ENCODE measurements at places on chromosomes 3 and 15. TPM values are rescaled to one million over a fixed set of nuclear protein-coding genes. Genes with fewer than 3 reads are reported as not detected.

GRCh38 chr3:48505146-48505545 lies 1.2 kb upstream of the SHISA5 start:
- no peak overlapping the region for H3K4me3 ChIP-seq
- no peak overlapping the region for H3K27ac ChIP-seq
- H3K4me1 ChIP-seq: peaks cover 54% of the 10 kb centered on the region
- no peaks in the 10 kb centered on the region for H3K36me3 ChIP-seq

GRCh38 chr3:150384296-150385212 lies 23.5 kb upstream of the TSC22D2 start:
- DNase-seq: no peak
- no peak overlapping the region for H3K4me3 ChIP-seq
- H3K27me3 ChIP-seq: no peaks in the 10 kb centered on the region
- H3K27ac ChIP-seq: no peak overlapping the region
- no peaks in the 10 kb centered on the region for H3K36me3 ChIP-seq

DNA sequence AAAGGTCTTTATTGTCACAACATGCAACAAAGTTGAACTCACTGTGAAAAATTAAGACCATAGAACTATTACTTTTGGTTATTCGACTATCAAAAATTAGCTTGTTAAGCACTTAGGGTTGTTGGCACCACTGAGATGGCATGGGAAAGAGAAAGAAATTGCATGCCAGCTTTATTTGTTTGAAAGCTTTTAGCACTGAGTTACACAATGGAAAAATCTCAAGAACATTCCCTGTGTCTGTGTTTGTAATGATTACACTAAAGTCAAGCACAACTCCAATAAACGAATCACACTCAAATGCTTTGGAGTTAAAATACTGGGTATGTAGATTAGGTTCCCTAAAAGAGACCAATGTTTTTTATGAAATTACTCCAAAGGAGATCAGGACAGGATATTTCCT lies 158.6 kb upstream of the COL8A1 start:
- 0 out of 2 replicates have a peak, but pooled peaks cover 7% of the 10 kb centered on the region for H3K27me3 ChIP-seq
- no peak overlapping the region for H3K4me3 ChIP-seq

- no peak overlapping the region for H3K27ac ChIP-seq
- no peaks in the 10 kb centered on the region for H3K36me3 ChIP-seq
- H3K4me1 ChIP-seq: no peaks in the 10 kb centered on the region
- H3K4me3 ChIP-seq: no peak overlapping the region
- no peaks in the 10 kb centered on the region for H3K27me3 ChIP-seq
- no peak for DNase-seq
These were observed 381.8 kb upstream of the THBS1 start for GRCh38 chr15:39199076-39199475.

DNA sequence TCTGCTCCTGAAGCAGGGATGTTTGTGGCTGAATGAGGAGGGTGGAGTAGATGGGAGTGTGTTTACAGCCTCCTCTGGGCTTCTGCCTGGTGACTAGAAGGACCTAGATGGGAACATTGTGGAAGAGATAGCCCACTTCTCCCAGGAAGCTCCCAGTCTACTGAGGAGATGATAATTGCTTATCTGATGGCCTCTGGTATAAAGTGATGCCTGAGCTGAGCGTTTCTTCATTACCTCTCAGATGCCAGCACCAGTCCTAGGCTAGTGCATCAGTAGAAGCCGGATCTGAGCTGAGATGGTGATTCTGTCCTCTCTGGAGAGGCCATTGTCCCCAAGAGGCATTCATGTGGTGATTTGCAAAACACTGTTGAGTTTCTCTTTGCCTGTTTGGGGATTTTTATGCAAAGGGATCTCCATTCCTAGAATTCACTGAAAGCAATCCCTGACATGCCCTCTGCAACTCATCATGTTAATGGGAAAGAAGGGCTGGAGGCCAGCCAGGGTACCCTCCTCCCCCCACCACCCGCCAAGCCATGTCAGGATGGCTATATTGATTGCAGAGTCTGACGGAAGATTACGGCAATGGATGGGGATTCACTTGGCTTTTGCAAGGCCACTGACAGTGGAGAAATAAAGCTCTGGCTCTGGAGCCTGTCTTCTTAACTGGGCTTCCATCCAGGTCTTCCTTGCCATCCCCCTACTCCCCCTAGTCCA lies 166.4 kb upstream of the ROPN1 start:
- no peaks in the 10 kb centered on the region for H3K36me3 ChIP-seq
- H3K27me3 ChIP-seq: peaks cover 82% of the 10 kb centered on the region
- no peak for DNase-seq
- H3K27ac ChIP-seq: no peak overlapping the region

GRCh38 chr3:14646589-14647413 lies 4.8 kb upstream of the CCDC174 start:
- no peak for DNase-seq
- H3K27ac ChIP-seq: no peak overlapping the region
- no peaks in the 10 kb centered on the region for H3K36me3 ChIP-seq
- no peaks in the 10 kb centered on the region for H3K27me3 ChIP-seq
- no peaks in the 10 kb centered on the region for H3K4me1 ChIP-seq
- H3K4me3 ChIP-seq: no peak overlapping the region

Gene ROPN1
- not detected for total RNA-seq

GRCh38 chr15:68576235-68576892 lies 2.4 kb upstream of the CORO2B start:
- peaks cover 34% of the 10 kb centered on the region for H3K4me1 ChIP-seq
- no peak overlapping the region for H3K4me3 ChIP-seq
- no peak overlapping the region for H3K27ac ChIP-seq
- DNase-seq: no peak
- no peaks in the 10 kb centered on the region for H3K36me3 ChIP-seq

DNA sequence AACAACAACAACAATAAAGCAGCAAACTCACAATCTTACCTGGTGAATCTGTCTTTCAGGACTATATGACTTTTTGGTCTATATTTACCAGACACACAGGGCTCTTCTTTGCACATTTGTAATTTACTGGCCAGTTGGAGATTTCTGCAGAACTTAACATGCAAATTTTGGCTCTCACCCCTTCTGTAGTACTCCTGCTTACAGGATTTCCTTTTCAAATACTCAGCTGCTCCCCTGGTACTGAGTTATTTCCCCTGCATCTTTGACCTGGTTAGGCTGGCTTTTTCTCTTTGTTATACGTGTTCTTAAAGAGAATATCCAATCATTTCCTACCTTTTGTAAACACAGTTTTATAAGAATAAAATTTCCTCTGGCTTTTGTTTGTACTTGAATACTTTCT lies 228.0 kb downstream of the MBNL1 start:
- H3K4me1 ChIP-seq: no peaks in the 10 kb centered on the region
- DNase-seq: no peak
- H3K27ac ChIP-seq: no peak overlapping the region
- no peaks in the 10 kb centered on the region for H3K36me3 ChIP-seq
- no peak overlapping the region for H3K4me3 ChIP-seq

Gene ANKRD34C
- total RNA-seq: not detected

GRCh38 chr3:155500194-155500818 lies 206.8 kb upstream of the STRIT1 start:
- H3K4me3 ChIP-seq: no peak overlapping the region
- no peaks in the 10 kb centered on the region for H3K27me3 ChIP-seq
- no peaks in the 10 kb centered on the region for H3K4me1 ChIP-seq
- H3K36me3 ChIP-seq: no peaks in the 10 kb centered on the region

- H3K27ac ChIP-seq: no peak overlapping the region
- DNase-seq: no peak
- no peaks in the 10 kb centered on the region for H3K4me1 ChIP-seq
- no peaks in the 10 kb centered on the region for H3K27me3 ChIP-seq
These were observed 215.8 kb downstream of the KCNH8 start for GRCh38 chr3:19364148-19364547.

Gene CHCHD4
- 24.6 TPM for total RNA-seq

Gene HSPBAP1
- 6.6 TPM for total RNA-seq

GRCh38 chr3:178623666-178624255 lies 87.5 kb downstream of the KCNMB2 start:
- no peaks in the 10 kb centered on the region for H3K36me3 ChIP-seq
- no peak overlapping the region for H3K27ac ChIP-seq
- peaks cover 4% of the 10 kb centered on the region for H3K4me1 ChIP-seq
- no peak overlapping the region for H3K4me3 ChIP-seq

Gene CCDC39
- not detected for total RNA-seq

- no peaks in the 10 kb centered on the region for H3K27me3 ChIP-seq
- no peak overlapping the region for H3K4me3 ChIP-seq
- H3K36me3 ChIP-seq: no peaks in the 10 kb centered on the region
- no peak overlapping the region for H3K27ac ChIP-seq
- DNase-seq: no peak
These were observed 44.7 kb downstream of the GOLIM4 start for GRCh38 chr3:168051070-168051469.
